RCC 7860 (cell line): ENCODE measurements at places on chromosomes 3 and 15.

DNA sequence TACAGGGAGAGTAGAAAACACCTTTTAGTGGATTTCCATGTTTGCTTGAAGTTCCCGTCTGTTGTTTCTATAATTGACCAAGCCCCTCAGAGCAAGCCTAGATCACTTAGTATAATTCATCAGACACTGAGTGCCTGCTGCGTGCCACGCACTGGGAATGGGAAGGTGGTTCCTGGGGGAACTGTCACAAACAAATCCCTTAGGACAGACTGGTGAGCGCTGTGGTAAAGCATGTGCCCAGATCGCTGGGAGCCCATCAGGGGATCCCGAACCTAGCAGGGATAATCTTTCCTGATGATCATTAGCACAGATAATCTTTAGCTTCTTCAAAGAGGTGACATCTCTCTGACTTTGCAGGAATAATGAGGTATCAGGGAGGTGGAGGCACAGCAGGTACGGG, 9.6 kb downstream of the MRPS11 start:
- no peak for DNase-seq

DNA sequence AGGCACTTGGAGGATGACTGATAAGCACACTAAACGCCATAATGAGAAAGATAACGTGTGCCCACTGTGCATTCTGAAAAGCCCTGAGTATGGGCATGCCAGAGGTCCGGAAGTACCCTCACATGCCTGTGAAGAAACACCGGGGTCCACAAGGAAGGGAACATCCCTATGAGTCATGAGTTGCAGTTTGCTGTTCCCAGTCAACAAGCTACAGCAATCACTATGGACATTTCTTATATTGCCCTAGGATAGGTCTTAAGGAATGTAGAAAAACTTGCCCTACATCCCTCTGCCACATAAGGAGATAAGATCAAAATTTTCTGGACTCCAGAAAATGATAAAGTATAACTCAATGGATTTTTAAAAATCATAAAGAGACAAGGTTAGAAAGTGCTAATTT, 9.9 kb downstream of the MB21D2 start:
- no peak for DNase-seq

GRCh38 chr15:99142562-99142961, 37.7 kb downstream of the SYNM start:
- no peak for DNase-seq

GRCh38 chr3:17489139-17489538, 253.3 kb downstream of the TBC1D5 start:
- DNase-seq, result no peak

DNA sequence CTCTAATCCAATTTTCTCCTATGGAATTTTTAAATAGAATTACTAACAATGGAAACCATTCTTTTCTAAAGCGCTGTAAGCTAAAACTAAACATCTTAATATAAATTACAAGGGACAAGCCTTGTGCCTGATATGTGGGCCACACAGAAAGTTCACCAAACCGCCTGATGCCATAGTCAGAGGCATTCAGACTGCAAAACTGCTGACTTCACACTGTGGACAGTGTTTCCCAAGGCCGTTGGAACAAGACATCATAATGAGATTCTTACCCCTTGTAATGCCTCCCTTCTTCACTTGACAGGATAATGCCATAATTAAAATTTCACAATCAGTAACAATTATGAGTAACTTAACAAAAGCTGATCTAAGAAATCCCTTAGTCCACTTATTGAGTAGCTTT, 14.9 kb downstream of the SH3GL3 start:
- DNase-seq, result no peak

DNA sequence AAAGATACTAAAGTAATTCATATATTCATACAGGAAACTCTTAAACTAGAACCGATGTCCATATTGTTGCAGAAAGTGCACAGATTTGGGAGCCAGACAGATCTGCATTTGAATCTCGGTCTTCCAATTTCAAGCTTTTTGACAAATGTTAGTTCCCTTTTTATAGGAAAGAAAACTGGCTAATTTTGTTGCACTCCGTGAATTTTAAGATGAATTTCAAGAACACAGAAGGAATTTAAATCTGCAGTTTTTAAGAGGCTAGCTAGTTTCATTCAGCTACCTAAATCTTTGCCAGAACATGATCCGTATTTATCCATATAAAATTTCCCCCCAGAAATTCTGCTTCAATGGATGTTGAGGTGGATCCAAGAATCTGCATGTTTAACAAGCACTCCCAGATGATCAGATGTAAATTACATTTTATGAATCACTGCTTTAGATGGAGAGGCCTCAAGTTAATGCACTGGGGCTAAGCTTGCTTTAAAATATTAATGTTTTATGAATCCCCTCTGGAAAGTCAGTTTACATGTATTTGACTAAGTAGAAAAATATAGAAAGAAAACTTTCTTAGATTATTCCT, 1296.3 kb upstream of the CADM2 start:
- DNase-seq, result no peak

DNA sequence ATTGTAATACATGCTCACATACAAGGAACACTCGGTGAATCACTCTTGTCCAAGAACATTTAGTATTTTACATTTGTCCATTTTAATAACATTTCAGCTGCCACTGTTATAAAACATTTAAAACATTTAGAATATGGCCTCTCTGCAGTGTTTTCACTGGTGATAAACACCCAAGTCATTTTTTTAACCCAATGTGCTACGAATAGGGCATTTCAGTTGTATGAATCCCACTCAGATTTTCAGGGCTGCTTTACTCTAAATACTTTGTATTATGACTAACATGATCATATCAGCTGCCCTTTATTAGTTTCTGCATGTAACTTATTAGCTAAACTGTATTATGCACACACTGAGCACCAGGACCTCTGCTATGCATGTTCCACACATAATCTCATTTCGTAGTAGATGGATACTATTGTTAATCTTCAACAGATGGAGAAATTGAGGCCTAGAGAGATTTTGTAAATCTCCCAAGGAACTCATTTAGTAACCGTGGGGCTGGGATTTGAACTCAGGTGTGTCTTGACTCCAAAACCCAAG, 148.6 kb upstream of the CDIN1 start:
- no peak for DNase-seq

- no peak for DNase-seq
Measured at GRCh38 chr15:87792250-87793040, 464.1 kb downstream of the NTRK3 start.

DNA sequence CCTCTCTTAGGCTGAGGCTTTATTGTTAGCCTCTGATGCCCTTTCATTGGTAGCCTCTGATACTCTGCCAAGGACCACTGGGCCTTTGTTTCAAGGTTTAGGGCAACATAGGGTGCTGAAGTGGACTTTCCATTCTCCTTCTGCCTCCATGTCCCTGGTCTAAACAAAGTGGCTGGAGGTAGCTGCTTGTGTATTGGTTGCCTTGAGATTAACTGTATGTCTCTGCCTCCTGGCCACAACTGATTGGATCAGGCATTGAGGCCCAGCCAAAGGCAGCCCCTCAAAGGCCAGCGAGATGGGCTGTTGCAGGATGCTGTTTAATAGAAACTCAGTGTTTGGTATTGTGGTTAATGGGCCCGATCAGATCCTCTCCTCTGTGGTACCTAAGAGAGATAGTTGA, 77.9 kb upstream of the PRR23C start:
- no peak for DNase-seq

- peak; percentile 25 for DNase-seq
Measured at GRCh38 chr3:56799251-56799882, 2.4 kb downstream of the ARHGEF3 start.

GRCh38 chr15:82968066-82968465, 15.5 kb upstream of the HOMER2 start:
- peak; percentile 13 for DNase-seq

DNA sequence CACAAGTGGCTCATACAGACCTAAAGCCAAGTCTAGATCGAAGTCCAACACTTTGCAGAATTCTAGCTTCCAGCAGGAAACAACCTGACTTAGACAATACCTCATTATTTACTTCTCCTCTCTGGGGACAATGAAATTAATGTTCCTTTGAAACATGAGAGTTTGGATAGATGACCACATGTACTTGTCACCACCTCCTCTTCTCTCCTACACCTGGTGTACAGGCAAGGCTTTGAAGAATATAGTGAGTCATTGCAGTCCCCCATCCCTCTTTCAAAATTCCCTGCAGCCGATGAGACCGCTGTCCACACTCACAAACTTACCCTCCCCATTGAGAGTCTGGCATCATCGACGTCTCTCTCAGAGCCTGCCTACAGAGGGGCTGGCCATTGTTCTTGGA, 189.0 kb upstream of the HES1 start:
- DNase-seq, result peak; percentile 18

GRCh38 chr3:186476044-186476468, 68.1 kb downstream of the CRYGS start:
- no peak for DNase-seq

DNA sequence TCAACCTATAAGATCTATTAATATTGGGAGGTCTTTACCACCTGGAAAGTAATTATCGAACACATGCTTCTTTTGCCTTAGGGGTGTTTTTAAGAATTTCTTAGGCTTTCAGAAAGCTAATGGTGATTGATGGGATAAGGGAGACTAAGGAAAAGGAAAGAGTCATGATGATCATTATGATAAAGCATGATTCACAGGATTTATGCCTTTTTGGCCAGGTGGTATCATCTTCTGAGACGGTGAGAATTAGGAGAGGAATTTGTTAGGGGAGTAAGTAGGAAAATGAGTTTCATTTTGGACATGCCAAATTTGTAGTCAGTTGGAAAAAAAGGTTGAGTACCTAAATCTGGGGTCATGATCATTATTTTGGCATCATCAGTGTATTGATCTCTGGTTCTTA, 8.9 kb downstream of the ARMC8 start:
- no peak for DNase-seq

GRCh38 chr15:31216215-31216911, 110.3 kb upstream of the KLF13 start:
- no peak for DNase-seq

DNA sequence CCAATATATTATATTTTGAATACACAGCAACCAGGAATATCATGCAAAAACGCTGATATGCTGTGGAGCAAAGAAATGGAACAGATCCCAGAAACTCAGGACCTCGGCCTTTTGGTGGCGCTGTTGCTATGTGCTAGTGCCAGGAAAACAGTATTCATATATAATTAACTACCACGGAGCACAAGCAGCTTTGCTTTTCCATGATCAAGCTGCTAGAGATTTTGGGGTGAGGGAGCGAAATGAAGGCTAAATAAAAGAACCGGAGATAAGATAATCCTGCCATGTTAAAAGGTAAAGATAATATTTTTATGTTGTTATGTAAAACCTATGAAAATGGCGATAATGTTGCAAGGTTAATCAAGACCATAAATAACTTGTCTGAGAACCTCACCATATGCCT, 157.7 kb upstream of the FAM3D start:
- peak; percentile 21 for DNase-seq

GRCh38 chr3:65484964-65485363, 553.8 kb downstream of the MAGI1 start:
- DNase-seq, result no peak

DNA sequence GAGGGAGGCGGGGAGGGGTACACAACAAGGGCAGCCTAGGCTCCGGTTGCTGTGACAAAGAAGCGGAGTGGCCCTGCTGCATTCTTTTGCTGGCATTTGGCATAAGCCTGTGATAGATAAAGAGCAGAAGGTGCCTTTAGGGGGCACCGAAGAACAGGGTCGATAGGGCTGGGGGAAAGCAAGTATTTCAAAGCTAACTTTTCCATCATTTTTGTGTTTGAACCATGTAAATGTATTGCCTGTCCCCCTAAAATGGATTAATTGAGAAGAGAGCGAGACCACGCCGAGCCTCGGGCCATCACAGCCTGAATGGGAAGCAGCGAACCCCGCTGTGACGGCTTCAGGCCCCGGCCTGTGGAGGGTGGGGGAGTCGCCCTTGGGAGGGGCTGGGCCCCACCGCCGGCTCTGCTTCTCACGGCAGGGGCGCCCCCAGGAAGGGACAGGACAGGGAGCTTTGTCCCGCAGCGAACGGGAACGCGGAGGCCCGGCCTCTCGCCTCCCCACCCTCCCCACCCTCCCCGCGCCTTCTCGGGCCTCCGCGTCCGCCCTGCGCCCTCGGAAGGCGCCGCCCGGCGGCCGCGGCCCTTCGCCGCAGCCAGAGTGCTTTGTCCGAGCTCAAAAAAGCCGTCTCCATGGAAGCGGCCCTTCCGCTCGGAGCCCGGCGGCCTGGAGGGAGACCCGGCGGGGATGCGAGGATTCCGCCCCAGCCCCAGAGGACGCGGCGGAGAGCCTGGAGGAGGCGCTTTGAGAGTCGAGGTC, 32.4 kb upstream of the ALDH1L1 start:
- no peak for DNase-seq

GRCh38 chr15:75531041-75531450, 48.1 kb downstream of the PTPN9 start:
- DNase-seq, result no peak

- DNase-seq, result no peak
Measured at GRCh38 chr3:12984023-12984823, 89.0 kb downstream of the IQSEC1 start.

GRCh38 chr15:92693691-92694331, 38.2 kb upstream of the FAM174B start:
- DNase-seq, result no peak

- no peak for DNase-seq
Measured at GRCh38 chr15:90411176-90411575, 23.1 kb downstream of the IQGAP1 start.

DNA sequence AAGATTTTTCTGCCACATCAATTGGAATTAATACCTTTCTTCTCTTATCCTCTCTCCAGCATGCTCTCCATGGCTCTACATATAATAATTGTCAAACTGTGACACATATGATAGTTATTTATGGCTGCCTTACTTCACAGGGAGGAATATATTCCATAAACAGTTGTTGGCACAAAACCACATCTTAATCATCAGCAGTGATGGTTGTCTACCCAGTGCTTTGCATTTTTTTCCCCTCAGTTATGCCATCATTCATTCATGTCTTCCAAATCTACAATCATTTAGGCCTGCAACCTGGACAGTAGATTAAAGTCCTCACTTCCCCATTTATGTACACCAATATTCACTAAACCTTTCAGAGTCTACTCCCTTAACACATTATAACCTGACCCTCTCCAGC, 107.7 kb downstream of the THRB start:
- DNase-seq, result peak; percentile 19

- no peak for DNase-seq
Measured at GRCh38 chr3:73411545-73411944, 213.2 kb downstream of the PDZRN3 start.

GRCh38 chr15:73226093-73226814, 142.5 kb downstream of the HCN4 start:
- no peak for DNase-seq

DNA sequence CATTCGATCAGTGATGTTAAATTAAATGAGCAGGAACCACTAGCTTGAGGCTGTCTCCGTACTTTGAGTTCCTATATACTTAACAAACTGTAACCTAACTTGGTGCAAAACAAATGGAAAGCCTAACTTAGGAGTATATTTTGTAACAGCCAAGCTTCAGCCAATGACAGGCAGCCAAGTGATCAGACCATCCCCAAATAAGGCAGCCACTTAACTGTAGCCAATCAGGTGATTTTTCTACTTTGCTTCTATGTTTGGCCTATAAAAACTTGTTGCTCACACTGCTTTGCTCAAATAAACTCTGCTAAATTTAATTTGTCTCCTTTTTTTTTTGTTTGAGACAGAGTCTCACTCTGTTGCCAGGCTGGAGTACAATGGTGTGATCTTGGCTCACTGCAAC, 19.3 kb upstream of the ZNF770 start:
- DNase-seq, result no peak

GRCh38 chr3:52493232-52494017, 1.7 kb upstream of the STAB1 start:
- DNase-seq, result no peak

GRCh38 chr3:33403756-33404155, 36.4 kb downstream of the UBP1 start:
- DNase-seq, result no peak
